Stimulated activated effector memory CD8-positive, alpha-beta T cell treated with anti-CD3 and anti-CD28 coated beads, Interleukin-12 subunit alpha, Interleukin-12 subunit beta, amount 100 ng/mL, for 72 hours (primary cell): ENCODE measurements at places on chromosomes 12 and 14.

GRCh38 chr14:88831284-88831683 lies 6.8 kb downstream of the TTC8 start:
- no peak for DNase-seq

DNA sequence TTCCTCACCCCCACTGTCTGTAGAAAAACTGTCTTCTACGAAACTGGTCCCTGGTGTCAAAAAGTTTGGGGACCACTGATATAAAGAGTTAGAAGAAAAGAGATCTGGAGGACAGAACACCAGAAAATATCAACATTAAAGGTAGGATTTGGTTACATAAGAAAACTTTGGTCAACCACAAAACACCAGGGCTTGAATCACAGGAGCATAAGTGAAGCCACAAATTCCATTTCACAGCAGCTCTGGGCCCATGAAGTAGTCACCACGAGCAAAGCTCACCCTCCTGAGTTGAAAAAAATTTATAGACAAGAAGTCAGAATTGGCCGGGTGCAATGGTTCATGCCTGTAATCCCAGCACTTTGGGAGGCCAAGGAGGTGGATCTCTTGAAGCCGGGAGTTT lies 19.4 kb downstream of the RALGAPA1 start:
- no peak for DNase-seq

GRCh38 chr14:68374682-68375081 lies 418.2 kb downstream of the ZFP36L1 start:
- no peak for DNase-seq

GRCh38 chr12:64318605-64319004 lies 72.0 kb downstream of the C12orf56 start:
- no peak for DNase-seq

GRCh38 chr14:47438650-47439140 lies 236.7 kb downstream of the MDGA2 start:
- DNase-seq, result no peak

GRCh38 chr12:91133871-91134270 lies 22.6 kb upstream of the LUM start:
- DNase-seq, result no peak
